ENCODE measurements at places on chromosomes 1 and 21. TPM values are rescaled to one million over a fixed set of nuclear protein-coding genes. Genes with fewer than 3 reads are reported as not detected.

SYPL2 gene
- not detected for total RNA-seq

KRTAP19-3 gene
- total RNA-seq, result not detected

FLG gene
- total RNA-seq, result not detected

PPIAL4G gene
- 1.4 TPM for total RNA-seq

ITSN1 gene
- total RNA-seq, result 2.5 TPM

SPRR2F gene
- total RNA-seq, result not detected

MEX3A gene
- total RNA-seq, result 0.73 TPM

PRAMEF1 gene
- total RNA-seq, result not detected

TMEM201 gene
- total RNA-seq, result 9.1 TPM

TTC39A gene
- total RNA-seq, result not detected

RHCE gene
- total RNA-seq, result not detected

ORC1 gene
- total RNA-seq, result 1.3 TPM

WDR64 gene
- total RNA-seq, result not detected

BGLAP gene
- 7.4 TPM for total RNA-seq

ARHGAP30 gene
- 146 TPM for total RNA-seq

SYT14 gene
- not detected for total RNA-seq

ZNF362 gene
- total RNA-seq, result 19.0 TPM

LEFTY2 gene
- total RNA-seq, result not detected

CLCA4 gene
- not detected for total RNA-seq

F3 gene
- total RNA-seq, result 0.25 TPM

Data from B cell (primary cell).